ENCODE measurements at places on chromosomes 12 and 14.
A peak's percentile ranks its signal among the peaks of the same experiment; 100 is the strongest.

DNA sequence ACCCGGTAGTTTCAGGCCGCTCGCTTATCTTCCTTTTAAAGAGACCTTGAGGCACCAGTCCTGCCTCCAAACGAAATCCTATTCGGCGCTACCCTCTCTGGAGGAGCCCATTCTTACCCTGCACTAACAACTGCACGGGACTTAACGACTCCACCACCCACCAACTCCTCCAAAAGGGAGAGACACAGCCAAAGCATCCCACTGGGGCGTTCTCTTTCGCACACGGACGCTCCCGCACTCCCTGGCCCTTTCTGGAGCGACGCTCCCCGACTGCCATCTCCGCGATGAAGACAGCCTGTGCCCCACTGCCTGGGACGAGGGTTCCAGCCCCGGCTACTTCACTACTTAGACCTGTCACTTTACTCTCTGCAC, 650 bp downstream of the GALC start:
- peak; percentile 16 for DNase-seq

DNA sequence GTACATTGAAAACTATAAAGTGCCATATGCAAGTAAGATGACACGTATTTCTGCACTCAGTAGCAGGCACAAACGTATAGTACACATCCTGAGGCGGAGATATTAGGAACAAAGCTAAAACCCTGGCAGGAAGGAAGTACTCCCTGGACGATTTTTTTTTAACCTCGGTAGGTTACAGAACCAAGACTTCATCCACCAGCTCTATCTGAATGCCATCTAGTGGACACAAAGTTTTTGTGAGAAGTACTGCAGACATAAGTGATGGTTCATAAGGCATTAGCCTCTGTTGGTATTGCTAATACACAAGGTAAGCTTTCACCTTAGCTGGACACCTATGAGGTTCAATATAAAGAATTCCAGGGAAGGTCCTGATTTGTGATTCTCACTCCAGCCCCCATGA, 83.0 kb upstream of the CCDC196 start:
- DNase-seq, result peak; percentile 27

- DNase-seq, result peak; percentile 50
Measured at GRCh38 chr12:93742110-93742934, 65.1 kb downstream of the CRADD start.

DNA sequence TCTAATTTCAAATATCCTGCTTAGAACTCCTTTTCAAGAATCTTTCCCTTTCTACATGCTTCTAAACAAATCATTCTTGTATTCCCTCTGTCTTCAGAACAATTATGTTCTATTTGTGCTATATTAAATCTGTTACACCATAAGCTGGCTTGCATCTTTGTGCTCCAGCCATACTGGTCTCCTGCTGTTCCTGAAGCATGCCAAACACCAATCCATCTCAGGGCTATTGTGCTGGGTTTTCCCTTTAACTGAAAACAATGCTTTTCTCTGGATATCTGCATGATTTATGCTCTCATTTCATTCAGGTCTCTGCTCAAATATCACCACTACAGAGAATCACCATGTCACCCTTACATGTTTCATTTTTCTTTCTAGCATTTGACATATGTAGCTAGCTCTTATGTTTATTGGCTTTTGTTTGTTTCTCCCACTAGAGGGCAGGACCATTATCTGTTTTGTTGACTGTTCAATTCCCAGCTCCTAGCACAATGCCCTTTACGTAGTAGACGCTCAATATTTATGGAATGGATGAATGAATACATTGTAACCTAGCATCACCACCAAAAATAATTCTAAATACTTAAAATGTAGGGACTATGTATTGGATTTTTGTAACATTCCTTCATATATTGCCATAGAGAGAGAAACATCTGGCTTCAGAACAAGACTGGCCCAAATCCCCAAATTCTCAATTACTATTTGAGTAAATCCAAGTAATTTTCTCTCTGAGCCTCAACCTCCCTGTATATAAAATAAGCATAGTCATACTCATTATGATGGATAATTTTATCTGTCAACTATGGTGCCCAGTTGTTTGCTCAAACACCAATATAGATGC, 302.0 kb upstream of the SYT1 start:
- DNase-seq, result no peak

DNA sequence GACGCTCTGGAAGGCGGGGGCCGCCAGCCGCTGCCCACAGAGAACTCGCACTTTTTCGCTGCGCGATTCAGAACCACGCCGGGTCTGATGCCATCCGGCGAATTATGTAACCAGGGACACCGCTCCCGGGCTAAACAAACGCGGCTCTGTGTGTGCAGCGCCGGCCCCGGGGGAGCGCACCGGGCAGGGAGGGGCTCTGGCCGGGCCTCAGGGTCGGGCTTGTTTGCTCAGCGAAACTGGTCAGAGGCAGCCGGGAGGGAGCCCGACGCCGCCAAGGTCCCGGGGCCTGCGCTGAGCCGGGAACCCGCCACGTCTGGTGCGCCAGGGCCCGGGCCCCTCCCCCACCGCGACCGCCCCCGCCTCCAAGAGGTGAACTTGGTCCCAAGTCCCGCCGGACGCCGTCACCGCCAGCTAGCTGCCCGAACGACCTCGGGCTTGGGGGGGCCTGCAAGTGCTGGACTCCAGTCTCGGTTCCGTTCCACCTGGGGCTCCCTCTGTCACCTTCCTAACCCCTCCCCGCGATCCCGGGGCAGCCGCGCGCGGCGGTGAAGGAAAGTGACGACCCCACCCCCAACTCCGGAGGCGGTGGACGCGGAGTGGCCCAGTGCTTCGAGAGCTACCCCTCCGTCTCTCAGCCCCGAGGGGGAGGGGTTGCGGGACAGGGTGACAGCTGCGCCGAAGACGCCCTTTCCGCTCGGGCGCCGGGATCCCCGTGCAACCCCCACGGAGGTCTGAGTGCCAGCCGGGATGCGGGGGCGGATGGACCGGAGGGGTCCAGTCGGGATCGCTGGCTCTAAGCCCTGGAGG, 848 bp downstream of the CTDSP2 start:
- peak; percentile 57 for DNase-seq

DNA sequence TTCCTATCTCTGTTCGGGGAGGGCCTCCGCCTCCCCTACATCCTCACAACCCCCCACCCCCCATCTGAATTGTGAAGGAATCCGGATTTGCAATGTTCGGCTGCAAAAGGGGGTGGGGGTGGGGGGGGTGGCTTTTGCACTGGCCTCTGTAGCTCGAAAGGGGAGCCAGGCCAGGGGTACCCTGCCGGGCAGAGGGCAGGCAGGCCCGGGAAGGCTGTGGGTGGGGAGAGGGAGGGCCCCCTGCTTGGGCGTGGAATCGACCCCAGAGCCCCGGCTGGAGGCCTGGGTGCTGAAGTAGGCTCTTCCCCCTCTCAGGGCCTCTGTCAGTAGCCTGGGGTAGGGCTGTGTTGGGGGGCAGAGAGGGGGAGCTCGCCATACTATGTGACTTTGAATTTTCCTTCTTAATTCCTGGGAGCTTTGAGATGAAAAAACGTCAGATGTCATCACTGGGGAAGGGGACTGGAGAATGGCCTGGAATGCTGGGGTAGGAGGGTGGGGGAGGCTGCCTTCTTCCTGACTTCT, 1.1 kb downstream of the LRP1 start:
- no peak for DNase-seq

DNA sequence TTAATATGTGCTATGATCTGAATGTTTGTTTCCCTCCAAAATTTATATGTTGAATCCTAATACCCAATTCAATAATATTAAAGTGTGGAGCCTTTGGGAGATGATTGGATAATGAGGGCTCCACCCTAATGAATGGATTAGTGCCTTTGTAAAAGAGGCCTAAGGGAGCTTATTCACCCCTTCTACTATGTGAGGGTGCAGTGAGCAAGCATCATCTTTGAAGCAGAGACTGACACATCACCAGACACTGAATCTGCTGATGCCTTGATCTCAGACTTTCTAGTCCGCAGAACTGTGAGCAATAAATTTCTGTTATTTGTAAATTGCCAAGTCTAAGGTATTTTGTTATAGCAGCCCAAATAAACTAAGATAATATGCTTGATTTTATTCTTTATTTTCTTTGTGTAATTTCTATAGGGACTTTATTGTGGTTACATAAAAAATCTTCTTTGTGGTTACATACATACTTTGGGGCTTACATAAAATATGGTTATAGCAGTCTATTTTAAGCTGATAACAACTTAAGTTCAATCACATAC, 131.1 kb upstream of the SLC38A2 start:
- DNase-seq, result no peak

GRCh38 chr14:23359167-23359626, 5.8 kb downstream of the EFS start:
- no peak for DNase-seq

GRCh38 chr12:103780093-103780440, 61.0 kb downstream of the NT5DC3 start:
- no peak for DNase-seq

- no peak for DNase-seq
Measured at GRCh38 chr12:107704041-107704440, 18.4 kb downstream of the PWP1 start.

GRCh38 chr12:76307083-76307482, 41.1 kb downstream of the BBS10 start:
- no peak for DNase-seq

- DNase-seq, result peak; percentile 44
Measured at GRCh38 chr12:13233830-13234641, 37.5 kb downstream of the EMP1 start.

- no peak for DNase-seq
Measured at GRCh38 chr14:74207943-74208342, 31.3 kb upstream of the VSX2 start.

- DNase-seq, result peak; percentile 33
Measured at GRCh38 chr14:89504602-89505313, 87.7 kb upstream of the FOXN3 start.

GRCh38 chr12:6542209-6543009, 8.1 kb downstream of the GAPDH start:
- DNase-seq, result no peak

DNA sequence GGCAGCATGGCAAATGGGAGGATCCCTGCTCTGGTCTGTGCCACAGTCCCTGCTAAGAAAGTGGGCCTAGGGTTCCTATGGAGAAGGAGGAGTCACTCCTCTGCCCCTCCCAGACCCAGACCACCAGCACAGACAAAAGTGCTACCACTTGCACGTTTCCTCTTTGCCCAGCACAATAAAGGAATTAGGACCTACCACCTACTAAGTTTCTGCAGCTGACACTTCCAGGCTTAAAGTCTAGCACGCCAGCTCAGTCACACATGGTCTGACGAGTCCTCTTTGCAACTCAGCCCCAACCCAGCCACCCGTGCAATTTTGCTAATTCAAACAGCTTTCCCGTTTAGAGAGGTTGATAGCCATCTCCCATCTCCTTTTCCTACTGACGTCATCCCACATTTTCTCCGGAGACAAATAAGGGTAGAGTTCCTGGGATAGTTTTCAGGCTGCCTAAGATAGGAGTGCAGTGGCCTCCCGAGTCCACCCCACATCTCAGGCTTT, 66.2 kb upstream of the PTGR2 start:
- no peak for DNase-seq
